ENCODE measurements at places on chromosomes 5 and 9. TPM values are rescaled to one million over a fixed set of nuclear protein-coding genes. Genes with fewer than 3 reads are reported as not detected.

Gene SLC6A7
- total RNA-seq, result 0.02 TPM

Gene IL5
- not detected for total RNA-seq

Gene DMAC1
- total RNA-seq, result 74.8 TPM

Gene ZMAT2
- 89.0 TPM for total RNA-seq

Gene PLGRKT
- 23.2 TPM for total RNA-seq

Gene PCDHGB5
- total RNA-seq, result 2.2 TPM

Gene MLLT3
- 12.8 TPM for total RNA-seq

Gene SLC36A2
- total RNA-seq, result not detected

Gene LCN6
- total RNA-seq, result not detected

Gene CD72
- total RNA-seq, result 0.06 TPM

Gene PLCXD3
- 0.37 TPM for total RNA-seq

Gene TMEM171
- total RNA-seq, result 7.5 TPM

Gene QRFP
- not detected for total RNA-seq

Gene MUSK
- not detected for total RNA-seq

Gene IFNK
- not detected for total RNA-seq

Gene GLRA1
- not detected for total RNA-seq

Gene SLU7
- 37.2 TPM for total RNA-seq

Gene SPARC
- total RNA-seq, result 20.7 TPM

Gene SLC31A2
- total RNA-seq, result 7.0 TPM

Gene PRR16
- not detected for total RNA-seq

Gene IFNA13
- not detected for total RNA-seq

Gene CARD19
- 68.6 TPM for total RNA-seq

Gene ZCCHC9
- 26.2 TPM for total RNA-seq

Gene PCDHB11
- 0.05 TPM for total RNA-seq

Gene PDE6A
- 0.13 TPM for total RNA-seq

Gene ARHGEF39
- 19.3 TPM for total RNA-seq

Gene DNAH5
- 1.3 TPM for total RNA-seq

Gene SPATA31D4
- not detected for total RNA-seq

Data from A549 treated with CORT108297 at 1 μM for 4 hours (cell line).